Activated CD8-positive, alpha-beta memory T cell treated with anti-CD3 and anti-CD28 coated beads, Interleukin-2, amount 10 ng/mL, durations not matched to agents 7 days and 5 days (primary cell): ENCODE measurements at places on chromosomes 11 and 22.
A peak's percentile ranks its signal among the peaks of the same experiment; 100 is the strongest.

DNA sequence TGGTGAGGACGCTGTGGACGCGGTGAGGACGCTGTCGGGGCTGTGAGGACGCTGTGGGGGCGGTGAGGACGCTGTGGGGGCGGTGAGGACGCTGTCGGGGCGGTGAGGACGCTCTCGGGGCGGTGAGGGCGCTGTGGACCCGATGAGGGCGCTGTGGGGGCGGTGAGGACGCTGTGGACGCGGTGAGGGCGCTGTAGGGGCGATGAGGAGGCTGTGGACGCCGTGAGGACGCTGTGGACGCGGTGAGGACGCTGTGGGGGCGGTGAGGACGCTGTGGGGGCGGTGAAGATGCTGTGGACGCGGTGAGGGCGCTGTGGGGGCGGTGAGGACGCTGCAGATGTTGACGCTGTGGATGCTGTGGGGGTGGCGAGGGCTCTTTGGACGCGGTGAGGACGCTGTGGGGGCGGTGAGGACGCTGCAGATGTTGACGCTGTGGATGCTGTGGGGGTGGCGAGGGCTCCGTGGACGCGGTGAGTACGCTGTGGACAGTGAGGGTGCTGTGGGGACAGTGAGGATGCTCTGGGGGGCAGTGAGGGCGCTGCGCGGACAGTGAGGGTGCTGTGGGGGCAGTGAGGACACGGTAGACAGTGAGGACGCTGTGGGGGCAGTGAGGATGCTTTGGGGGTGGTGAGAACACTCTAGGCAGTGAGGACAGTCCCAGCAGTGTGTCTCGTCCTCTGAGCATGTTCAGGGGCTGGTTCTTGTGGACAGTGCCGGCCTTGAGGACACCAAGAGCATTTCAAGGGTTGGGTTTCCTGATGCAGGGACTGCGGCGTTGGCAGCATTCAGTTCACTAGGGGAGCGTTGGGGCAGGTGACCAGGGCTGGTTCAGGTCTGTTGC is 4.2 kb downstream of the GP1BB start:
- no peak for DNase-seq

DNA sequence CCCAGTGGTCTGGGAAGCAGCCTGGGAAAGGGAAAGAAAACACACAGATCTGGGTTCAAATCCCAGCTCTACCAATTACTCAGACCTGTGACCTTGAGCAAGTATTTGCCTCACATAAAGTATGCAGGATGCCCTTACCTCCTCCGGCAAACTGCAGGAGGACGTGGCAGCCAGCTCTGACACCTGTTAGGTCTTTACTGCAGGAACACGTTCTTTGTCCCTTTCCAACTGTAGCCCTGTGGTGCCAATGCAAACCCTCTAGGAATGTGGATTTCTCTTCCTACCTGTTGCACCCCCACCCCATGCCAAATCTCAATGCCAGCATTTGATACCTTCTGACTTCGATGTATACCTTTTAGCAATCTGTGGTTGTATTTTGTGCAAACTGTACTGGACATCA is 6.0 kb downstream of the CPT1A start:
- no peak for DNase-seq

- no peak for DNase-seq
Observed at GRCh38 chr22:23745791-23746190, 5.1 kb downstream of the ZNF70 start.

- DNase-seq = no peak
Observed at GRCh38 chr22:27262361-27262760, 539.2 kb downstream of the MN1 start.

DNA sequence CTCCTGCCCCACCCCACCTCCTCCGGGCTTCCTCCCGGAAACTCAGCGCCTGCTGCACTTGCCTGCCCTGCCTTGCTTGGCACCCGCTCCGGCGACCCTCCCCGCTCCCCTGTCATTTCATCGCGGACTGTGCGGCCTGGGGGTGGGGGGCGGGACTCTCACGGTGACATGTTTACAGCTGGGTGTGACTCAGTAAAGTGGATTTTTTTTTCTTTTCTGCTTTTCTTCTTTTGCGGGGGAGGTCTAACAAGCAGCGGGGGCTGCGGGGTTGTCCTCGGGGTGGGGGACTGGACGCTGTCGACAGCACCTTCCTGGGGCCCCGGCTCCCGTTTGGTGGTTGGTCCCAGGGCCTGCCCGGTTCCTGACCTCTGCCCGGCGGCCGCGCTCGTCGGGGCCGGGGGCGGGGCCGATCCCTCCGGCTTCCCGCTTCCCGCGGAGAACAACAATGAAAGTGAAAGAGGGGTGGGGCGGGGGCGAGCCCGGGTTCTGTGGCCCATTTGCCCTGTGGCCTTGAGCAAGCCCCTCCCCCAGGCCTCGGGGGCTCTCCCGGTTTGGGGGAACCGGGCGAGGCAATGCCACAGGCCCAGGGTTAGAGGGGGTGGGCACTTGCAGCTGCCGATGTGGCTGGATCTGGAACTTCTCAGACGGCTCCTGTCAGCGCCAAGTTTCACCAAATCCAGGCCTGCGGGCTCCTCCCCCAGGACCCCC is 975 bp upstream of the MDK start:
- DNase-seq = peak; percentile 78

DNA sequence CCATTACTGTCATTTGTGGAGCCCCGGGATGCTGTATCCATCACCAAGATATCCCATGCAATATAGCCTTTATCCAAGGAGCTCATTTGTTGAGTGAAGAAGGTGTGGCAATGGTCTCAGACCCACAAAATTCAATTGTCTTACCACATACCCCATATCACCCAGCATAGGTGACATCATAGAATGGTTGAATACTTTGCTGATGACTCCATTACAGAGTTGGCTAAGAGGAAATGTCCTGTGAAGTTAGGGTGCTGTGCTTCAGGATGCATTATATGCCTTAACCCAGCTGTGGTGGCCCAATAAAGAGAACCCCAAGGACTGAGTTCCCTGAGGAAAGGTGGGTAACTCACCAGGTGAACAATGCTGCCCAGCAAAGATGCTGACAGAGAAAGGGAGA is 113.7 kb downstream of the EFCAB6 start:
- DNase-seq = no peak

DNA sequence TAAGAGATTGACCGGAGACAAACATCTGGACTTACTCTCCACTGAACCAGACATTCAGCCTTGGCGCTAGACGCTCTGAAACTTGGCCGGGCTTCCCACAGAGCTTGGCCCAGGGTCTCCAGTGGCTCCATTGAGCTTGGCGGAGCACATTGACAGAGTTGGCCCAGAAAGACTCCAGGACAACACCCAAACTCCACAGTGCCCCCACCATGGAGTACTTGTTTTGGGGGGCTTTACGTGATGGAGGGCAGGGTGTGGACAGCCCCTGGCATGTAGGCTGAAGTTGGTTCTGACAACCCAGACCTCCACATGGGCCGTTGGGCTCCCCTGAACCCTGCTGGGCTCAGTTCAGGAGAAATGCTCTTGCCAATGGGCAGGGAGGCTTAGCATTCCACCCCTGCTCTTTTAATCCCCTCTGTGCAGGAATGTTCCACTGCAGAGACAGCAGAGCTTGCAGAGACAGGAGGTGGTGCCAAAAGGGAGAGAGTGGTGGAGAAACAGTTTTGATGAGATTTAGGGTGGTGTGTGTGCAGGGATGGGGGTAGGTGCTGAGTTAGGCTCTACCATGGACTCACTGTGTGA is 102.4 kb upstream of the TIMP3 start:
- DNase-seq = no peak

- DNase-seq = no peak
Observed at GRCh38 chr11:14722496-14722895, 78.9 kb downstream of the PDE3B start.

GRCh38 chr11:60821827-60822599 is 19.9 kb upstream of the CCDC86 start:
- no peak for DNase-seq

DNA sequence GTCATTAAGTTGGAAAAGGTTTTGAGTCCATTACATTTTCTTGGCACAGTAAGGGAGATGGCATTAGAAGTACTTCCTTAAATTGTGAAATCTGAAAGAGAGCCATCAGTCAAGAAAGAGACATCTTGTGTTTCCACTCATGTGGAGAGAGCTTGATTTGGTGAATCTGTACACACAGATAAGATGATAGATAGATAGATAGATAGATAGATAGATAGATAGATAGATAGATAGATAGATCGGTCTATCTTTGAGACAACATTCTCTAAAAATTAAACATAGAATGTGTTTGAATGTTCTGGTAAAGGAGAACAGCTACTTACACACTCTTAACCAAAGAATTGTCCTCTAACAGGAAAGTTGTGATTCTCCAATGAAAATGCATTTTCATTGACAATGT is 76.2 kb downstream of the TTC17 start:
- no peak for DNase-seq

GRCh38 chr11:19071255-19071654 is 10.7 kb upstream of the MRGPRX2 start:
- DNase-seq = peak; percentile 67

DNA sequence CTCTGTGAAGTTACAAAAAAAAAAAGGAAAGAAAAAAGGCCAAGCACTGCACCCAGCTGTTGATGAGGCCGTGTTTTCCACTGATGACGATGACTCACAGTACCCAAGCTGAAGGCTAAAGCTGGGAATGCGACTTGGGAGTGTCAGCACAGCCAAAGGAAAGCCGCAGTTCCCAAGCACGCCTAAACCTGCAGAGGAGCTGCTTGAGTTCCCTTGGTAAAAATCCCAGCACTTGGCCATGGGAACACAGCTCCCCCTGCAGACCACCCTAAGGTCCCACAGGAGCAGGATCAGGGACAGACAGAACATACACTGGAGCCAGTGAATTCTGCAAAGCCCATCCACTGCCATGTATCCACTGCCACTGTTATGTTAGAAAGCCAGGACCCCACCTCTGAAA is 39.9 kb downstream of the SERGEF start:
- DNase-seq = no peak

DNA sequence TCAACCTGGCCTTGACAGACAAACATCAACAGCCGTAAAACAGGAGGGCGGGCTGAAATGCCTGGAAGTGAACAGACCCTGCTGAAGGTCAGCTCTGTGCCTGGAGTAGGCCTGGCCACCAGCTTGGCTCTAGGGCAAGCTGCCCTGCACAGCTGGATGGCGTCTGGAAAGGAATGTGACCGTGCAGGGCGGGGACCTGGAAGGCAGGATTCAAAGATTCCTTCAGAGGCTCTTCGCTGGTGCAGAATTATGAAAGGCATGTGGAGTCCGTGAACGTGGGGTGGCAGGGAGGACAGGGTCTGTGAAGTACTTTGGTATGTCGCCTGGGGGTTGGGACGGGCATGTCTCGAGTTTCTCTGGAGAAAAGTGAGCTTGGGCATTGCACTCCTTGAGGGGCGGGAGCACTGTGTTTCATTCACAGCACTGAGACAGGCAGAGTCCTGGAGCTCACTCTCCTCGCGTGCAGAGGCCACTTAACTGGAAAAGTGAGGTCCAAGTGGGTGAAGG is 1.5 kb downstream of the EHD1 start:
- DNase-seq = no peak

DNA sequence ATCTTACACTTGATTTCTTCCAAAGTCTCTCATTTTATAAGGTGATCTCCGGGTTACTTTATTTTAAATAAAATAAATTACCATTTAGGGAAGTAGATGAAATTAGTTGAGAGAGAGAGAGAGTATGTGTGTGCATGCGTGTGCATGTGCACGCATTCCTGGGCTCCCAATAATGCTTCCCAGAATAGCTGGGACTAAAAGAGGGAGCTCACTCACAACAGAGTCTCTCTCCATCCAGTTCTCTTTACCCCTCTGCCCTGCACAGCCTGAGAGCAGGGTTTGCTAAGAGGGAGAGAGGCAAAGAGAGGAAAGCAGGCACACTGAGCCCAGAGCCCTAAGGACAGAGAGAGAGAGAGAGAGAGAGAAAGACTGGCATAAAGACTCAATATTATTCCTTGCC is 11.3 kb upstream of the TRIM44 start:
- no peak for DNase-seq

DNA sequence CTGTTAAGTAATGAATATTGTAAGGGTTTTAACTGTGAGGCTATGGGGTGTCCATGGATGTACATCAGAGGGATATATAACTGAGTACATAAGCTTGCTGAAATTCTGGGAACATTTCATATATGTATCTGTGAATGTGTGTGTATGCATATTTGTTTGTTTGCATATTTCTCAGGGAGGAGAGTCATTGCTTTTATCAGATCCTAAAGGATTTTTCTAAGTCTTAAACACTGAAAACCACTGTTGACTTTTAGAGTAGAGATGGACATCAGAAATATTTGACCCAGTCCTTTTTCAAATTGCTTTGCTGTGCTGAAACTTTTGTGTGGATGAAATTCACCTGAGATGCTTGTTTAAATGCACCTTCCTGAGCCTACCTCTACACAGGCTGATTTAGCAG is 410.6 kb downstream of the METTL15 start:
- no peak for DNase-seq

DNA sequence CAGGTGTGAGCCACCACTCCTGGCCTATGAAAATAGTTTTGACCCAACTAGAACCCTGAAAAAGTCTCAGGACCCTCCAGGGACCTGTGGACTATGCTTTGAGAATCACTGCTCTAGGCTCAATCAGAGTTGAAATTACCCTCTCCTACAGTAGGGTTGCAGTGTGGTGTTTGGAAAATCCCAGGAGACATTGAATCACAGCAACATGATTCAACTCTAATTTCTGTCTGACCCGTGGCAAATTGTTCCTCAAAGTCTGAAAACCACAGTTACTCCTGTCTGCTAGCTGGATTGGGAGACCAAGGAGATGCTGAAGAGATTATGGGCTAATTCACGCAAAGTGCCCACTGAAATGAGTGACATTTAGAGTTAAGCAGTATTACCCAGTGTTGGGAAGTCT is 5.4 kb upstream of the MTMR3 start:
- no peak for DNase-seq

- DNase-seq = no peak
Observed at GRCh38 chr11:72317982-72318381, 74.0 kb upstream of the PHOX2A start.

GRCh38 chr11:11432621-11433319 is 79.7 kb upstream of the CSNK2A3 start:
- DNase-seq = no peak

GRCh38 chr22:20102203-20102780 is 13.6 kb upstream of the RANBP1 start:
- DNase-seq = no peak

DNA sequence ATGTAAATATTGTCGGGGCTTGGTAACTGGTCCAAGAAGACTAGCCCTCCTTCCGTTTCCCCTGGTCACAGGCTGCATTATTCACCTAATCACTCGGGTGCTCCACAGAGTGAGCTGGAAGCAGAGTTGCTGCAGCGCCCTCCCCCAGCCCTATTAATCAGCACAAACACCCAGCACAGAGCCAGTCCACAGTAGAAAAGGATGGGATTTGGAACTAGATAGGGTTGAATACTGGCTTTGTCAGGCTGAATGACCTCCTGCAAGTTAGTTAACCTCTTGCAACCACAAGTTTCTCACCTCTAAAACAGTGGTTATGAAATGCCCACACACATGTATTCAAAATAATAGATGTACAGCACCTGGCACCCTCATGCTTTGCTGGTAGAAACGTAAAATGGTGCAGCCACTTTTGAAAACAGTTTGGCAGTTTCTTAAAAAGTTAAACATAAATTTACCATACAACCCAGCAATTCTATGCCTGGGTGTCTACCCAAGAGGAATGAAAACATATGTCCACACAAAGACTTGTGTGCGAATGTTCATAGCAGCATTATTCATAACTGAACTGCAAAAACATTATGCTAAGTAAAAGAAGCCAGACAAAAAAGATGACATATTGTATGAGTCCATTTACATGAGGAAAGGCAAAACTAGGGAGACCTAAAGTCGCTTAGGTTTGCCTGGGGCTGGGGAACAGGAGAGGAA is 31.7 kb upstream of the APLP2 start:
- DNase-seq = no peak

GRCh38 chr11:35047179-35047578 is 91.8 kb upstream of the CD44 start:
- peak; percentile 78 for DNase-seq

GRCh38 chr11:14905104-14906033 is 13.3 kb upstream of the CYP2R1 start:
- DNase-seq = peak; percentile 90
